ENCODE measurements at places on chromosomes 1 and 21. TPM values are rescaled to one million over a fixed set of nuclear protein-coding genes. Genes with fewer than 3 reads are reported as not detected.

GRCh38 chr1:231695439-231696255 lies 69.1 kb downstream of the DISC1 start:
- no peak for DNase-seq

Gene CD164L2
- total RNA-seq: not detected

Gene NID1
- 187 TPM for total RNA-seq

Gene SPRR5
- total RNA-seq: not detected

All from esophagus muscularis mucosa (tissue), 4 donors.